Kidney capillary endothelial cell (primary cell): ENCODE measurements at places on chromosomes 1 and 21.
A peak's percentile ranks its signal among the peaks of the same experiment; 100 is the strongest.

DNA sequence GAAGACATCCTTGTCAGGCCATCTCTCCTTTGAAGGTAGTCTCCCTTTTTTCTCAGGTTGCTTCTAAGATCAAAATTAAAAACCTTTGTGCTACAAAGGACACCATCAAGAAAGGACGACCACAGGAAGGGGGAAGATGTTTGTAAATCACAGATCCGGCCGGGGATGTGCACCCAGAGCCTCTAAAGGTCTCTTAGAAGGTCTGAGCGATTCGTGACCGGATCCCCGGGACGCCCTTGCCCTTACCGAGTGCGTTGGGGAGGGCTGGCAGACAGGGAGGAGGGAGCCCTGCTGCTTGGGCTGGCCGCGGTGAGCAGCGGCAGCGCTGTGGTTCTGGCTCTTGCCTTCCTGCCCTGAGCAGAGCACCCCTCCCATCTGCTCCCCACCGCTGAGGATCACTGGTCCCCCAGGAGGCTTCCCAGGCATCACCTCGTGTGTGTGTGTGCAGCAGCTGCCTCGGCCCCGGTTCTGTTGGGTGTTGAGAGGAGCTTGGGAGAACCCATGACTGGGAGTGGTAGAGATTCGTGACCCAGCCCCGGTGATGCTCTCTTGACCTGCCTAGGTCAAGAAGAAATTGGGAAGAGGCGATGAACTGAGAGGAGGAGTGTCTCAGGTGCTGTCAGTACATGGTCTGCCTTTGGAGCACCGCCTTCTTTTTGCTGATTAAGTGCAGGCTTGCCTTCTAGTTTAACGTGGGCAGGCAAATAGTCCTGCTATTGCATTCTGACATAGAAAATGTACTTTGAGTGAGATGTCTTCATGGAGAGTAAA, 34.5 kb downstream of the AGPAT3 start:
- no peak for DNase-seq

GRCh38 chr1:171180670-171181069, 4.4 kb upstream of the FMO2 start:
- DNase-seq: no peak

GRCh38 chr1:161915051-161915503, 108.6 kb downstream of the OLFML2B start:
- no peak for DNase-seq

DNA sequence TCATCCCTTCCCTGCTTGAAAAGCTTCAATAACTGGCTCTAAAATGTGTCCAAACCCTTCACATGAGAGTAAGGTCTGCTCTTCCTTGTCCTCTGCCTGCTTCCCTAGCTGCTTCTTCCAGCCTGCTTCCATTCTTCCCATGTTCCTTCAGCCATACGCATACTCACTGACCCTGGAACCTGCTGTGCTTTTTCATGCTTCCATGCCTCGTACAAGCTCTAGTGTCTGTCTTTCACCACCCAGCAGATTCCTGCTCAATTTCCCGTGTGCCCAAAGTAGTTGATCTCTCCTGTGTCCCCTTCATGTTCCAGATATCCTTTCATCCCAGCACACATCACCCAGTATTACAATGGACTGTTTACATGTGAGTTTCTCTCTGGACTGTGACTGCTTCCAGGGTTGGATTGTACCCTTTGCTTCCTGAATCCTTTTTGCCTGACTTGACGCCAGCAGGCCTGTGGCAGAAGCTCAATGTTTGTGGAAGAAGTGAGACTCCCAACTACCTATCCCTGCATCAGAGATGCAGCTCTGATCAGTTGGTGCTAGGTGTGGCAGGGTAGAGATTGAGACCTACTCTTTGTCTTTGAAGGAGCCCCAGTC, 35.9 kb upstream of the RNF19B start:
- no peak for DNase-seq

DNA sequence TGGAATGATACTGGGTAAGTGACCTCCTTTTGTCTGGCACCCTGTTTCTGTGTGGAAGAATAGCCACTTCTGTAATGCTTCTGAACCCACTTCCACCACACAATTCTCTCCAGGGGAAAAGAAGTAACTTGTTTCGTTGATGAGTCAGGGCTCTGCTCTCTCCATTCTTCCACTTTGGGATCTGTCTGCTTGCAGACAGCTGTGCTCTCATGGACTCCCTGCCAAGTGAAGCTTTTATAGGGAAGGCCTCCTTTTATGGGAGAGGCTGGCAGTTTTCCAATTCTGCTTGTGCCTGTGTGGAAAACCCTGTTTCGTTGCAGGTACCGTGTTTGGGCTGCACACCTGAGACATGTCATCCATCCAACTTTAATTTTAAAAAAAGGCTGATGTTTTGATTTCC, 130.7 kb downstream of the GIPC2 start:
- no peak for DNase-seq

GRCh38 chr21:35366394-35367080, 317.4 kb upstream of the RUNX1 start:
- no peak for DNase-seq

- DNase-seq: no peak
These were observed 2.2 kb downstream of the LMO4 start for GRCh38 chr1:87330885-87331364.

- no peak for DNase-seq
These were observed 115.1 kb downstream of the HIVEP3 start for GRCh38 chr1:41803656-41804055.

DNA sequence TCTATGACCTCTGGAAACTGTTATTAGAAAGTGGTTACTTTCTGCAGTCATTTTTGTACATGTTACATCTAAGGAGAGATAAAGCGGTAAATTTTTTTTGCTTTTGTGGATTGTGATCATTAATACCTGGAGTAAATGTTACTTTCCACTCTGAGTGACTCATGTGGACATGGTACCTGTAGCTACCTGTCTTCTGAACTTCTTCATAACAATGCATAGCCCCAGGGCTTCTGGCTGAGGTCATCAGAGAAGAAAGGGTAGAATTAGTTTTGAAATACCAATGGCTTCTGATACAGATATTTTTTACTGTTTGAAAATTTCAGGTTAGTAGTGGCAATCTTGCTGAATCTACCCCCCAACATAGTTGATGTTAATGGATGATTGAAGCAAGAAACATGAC, 489.3 kb downstream of the RWDD3 start:
- DNase-seq: no peak

GRCh38 chr1:230824919-230825721, 43.2 kb downstream of the C1orf198 start:
- peak; percentile 22 for DNase-seq

GRCh38 chr1:211683396-211684297, 8.2 kb upstream of the NEK2 start:
- DNase-seq: no peak

- no peak for DNase-seq
These were observed 241.8 kb downstream of the GPR52 start for GRCh38 chr1:174689524-174689923.
